HTR-8/SVneo (cell line): ENCODE measurements at places on chromosomes 5 and 9.

DNA sequence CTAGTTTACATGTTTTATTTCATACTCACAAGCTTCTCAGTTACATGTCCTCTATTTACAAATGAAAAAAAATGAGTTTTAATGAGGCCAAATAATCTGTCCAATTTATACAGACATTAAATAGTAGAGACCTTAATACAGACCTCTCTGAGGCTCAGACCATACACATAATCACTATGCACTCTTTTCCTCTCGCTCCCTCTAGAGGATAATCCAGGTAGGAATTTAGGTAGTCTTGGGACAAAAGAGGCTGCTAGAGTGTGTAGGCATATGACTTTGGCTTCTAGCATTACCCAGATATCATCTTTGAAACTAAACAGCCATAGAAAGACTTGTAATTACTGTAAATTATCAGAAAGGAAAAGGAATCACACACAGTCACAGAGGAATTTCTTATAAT is 444.7 kb downstream of the HINT1 start:
- peak; percentile 15 for DNase-seq

GRCh38 chr5:75600535-75600934 is 10.7 kb upstream of the ANKDD1B start:
- no peak for DNase-seq

DNA sequence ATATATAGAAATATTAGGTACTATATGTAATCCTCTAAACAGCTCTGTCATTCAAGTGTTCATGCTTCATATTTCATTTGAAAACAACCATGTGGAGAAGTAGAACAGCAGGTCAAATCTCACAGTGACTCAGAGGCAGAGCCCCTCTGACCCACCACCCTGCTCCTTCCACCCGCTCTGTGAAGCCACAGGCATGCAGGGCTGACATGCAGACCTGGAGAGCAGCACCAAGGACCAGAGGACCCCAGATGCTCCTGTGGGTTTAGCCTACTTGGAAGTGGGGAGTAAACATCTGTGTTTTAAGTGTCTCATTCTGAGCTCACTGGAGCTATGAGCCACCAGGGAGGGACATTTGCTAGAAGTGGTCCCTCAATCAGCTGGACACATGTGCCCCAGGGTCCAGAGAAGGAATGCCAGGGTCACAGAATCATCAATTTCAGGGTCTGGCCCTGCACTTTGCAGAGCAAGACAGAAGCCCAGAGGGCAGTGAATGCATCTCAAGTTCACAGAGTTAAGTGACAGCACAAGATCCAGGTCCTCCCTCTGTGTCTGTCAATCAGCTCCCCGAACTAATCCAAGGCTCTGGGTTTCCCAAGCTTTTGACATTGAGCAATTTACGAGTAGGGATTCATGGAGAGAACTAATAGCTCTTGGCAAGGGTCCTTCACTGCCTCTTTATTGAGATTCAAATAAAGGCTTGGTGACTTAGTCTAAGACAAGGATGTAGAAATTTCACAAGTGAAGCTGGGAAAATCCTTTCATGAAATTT is 441.1 kb downstream of the SEMA5A start:
- DNase-seq, result no peak

DNA sequence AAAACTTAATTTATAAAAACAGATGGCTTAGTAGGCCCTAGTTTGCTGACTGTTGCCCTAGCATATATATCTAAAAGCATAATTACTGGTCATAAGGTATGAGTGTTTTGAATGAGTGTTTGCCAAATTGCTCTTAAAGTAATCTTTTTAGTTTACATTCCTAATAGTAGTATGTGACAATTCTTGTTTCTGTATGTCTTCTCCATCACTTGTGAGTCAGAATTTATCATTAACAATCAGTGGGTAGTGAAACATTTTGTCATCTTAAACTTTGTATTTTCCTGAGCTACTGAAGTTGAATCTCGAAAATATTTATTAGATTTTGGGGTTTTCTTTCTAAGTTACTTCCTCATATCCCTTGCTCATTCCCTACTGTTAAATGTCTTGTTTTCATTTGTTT is 49.6 kb downstream of the APC start:
- no peak for DNase-seq

DNA sequence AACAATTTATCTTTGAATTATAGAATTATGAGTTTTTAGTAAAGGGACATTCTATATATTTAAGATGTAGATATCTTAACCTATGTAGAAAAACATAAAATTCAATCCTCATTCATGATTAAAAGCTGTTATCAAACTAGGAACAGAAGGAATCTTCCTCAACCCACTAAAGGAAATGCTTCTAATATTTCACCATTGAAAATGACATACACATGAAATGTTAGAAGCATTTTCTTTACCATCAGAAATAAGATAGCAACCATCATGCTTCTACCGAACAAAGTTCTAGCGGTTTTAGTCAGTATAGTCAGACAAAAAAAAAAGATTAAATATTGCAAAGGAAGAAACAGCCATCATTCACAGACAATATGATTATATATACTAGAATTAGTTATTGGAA is 32.2 kb downstream of the SHOC1 start:
- no peak for DNase-seq

- DNase-seq, result no peak
Observed at GRCh38 chr9:4097515-4097914, 202.4 kb downstream of the GLIS3 start.

DNA sequence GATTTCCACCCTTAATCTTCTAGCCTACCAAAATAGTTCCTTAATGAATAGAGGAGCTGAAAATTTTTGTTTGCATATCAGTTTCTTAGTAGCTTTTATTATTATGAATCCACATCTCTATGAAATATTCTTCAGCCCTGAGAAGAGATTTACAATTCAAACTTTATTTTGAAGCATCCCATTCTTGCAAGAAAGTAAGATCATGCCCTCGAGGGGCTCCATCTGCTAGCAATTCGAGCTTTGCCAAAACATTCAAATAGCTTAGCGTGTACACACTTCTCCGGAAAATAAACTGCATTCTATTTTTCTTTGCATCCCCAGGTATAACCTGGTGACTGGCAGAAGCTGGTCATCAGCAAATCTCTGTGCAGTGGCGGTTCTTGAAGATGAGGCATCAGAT is 370.7 kb downstream of the MTRR start:
- DNase-seq, result no peak

DNA sequence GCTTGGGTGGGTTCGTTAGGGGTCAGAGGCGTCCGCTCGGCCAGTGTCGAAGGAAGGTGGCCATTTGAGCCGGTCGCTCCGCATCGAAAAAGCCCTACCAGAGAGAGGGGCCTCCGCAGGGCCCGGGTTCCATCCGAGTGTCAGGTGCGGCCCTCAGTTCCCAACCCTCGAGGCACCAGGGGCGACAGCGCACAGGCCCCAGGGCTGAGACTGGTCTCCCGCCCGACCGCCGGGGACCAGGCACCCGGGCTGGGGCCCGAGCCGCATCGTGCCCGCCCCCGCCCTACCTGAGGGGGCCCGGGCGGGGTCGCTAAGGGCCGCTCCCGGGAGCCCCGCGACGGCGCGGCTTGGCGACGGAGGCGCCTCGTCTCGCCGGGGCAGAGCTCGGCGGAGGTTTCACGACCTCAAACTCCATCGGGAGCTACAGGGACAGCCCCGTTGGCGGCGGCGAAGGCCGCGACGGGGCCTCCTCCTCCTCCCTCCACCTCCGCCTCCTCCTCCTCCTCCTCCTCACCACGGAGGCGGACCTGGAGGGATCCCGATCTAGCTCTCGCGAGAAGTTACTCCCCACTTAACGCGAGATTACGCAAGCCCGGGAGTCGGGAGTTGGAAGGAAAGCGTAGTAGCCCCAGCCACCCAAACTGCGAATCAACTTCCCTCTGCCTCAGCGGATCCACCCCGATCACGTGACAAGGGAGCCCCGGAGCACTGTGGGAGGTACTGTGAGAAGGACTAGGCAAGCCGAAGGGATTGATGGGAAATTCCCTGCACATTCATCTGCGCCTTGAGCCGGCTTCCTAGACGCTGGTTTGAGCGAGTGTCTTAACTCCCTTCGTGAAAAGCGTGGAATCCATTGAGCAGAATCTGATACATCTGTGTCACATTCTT is at the start of gene RC3H2:
Gene RC3H2, minus strand, starts transcription at position 537 of the 888 bp plus-strand sequence. CDS start 7,850 bp downstream, outside the sequence.
- DNase-seq, result peak; percentile 96

- DNase-seq, result peak; percentile 30
Observed at GRCh38 chr5:112492291-112492690, 73.2 kb upstream of the EPB41L4A start.

GRCh38 chr5:126805063-126805462 is 28.1 kb downstream of the LMNB1 start:
- DNase-seq, result no peak

- DNase-seq, result no peak
Observed at GRCh38 chr9:127980060-127980705, 606 bp downstream of the EEIG1 start.

- peak; percentile 4 for DNase-seq
Observed at GRCh38 chr5:177195307-177195952, 61.9 kb downstream of the NSD1 start.

- DNase-seq, result no peak
Observed at GRCh38 chr5:8827696-8828095, 718.2 kb downstream of the SEMA5A start.

DNA sequence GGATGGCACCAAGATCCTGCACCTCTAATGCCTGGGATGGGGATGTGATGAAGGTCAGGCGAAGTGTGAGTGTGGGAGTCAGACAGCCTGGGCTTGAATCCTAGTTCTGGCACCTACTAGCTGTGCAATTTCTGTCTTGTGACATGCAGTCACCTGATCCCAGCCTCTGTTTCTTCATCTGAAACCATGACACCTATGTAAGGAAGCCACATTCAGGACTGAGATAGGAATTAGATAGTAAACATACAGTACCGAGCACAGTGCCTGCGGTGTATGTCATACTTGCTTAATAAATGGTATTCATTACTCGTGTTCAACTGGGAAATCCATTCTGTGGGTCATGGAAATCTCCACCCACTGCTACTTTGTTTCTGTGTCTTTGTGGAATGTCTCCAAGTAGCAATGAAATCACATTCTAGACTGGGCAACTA is 140.6 kb upstream of the STC2 start:
- no peak for DNase-seq

DNA sequence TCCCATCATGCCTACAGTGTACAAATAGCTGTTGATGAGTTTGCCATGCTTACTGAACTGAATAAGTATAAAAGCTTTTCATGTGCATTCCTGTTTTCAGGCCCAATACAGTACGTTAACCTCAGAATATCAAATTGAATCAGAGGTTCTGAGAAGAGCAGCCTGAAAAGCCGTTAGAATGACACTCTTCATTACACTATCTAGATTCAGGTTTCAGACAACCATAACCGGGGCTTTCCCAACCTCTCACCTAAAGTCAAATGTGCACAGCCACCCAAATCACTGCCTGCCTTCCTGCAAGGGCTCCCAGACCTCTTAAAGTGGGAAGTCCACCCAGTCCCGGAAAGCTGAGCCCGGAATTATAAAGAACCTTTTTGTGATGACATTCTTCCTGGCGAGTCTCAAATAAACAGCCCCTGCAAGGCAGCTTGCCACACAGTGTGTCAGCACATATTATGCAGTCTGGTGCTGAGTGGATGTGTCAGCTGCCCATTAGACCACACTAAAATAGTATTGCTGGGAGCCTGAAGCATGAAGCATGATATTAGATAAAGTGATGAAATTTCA is 245.8 kb downstream of the TLE4 start:
- no peak for DNase-seq

DNA sequence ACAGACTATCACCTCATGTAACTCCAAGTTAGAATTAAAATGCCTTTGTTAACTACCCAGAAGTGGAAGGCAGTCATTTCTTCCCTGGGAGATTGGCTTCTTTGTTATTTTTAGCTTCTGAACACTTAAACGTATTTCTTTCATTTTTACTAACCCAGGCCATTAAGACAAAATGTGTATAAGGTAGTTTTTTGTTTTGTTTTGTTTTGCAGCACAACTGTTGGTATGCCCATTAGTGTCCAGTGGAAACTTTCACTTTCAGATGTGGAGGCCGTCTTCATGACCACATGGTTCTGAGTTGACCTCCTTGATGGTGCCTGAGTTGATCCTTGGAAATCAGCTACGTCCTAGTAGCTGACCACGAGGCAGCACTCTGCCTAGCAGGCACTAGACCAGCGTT is 264.6 kb upstream of the ZNF608 start:
- no peak for DNase-seq

- DNase-seq, result no peak
Observed at GRCh38 chr5:851553-851952, 767 bp upstream of the ZDHHC11 start.

DNA sequence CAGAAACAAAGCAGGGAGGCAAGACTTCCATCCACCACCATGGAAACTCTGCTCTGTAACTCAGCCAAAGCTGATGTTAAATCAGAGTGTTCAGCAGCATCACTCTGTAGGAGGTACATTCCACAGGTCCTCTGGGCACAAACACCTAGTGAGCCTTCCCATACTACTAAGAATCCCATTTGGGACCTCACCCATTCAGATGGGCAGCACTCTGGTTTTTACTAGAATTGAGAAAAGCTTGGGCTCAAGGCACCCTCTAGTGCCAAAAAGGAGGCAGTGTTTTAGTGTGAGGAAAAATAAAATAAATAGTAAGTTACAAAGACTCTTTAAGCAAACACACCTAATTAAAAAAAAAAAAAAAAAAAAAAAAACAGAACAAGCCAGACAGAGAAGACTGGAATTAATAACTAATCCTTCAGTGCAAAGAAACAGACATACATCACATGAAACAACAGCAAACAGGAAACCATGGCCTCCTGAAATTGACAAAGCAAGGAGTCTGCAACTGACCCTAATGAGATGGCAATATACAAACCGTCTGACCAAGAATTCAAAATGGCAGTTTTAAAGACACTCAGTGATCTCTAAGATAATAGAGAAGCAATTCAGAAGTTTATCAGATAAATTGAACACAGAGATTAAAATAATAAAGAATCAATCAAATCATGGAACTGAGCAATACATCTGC is 159.5 kb downstream of the GNA14 start:
- no peak for DNase-seq

GRCh38 chr5:66869347-66869746 is 273.2 kb downstream of the MAST4 start:
- DNase-seq, result no peak

- DNase-seq, result no peak
Observed at GRCh38 chr5:54634089-54634488, 116.5 kb downstream of the SNX18 start.

DNA sequence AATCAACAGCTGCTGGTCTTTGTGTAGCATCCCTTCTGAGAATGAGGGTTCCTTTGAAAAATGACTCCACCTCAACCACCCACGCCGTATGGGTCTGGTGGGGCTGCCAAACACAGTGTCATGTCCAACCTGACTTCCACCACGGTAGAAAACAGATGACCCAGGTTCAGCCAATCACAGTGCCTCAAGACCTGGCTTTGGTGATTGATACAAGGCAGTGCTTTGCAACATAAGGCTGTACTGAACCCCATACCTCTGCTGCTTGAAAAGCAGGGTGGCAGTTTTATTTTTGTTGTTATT is 11.5 kb upstream of the TGFBR1 start:
- no peak for DNase-seq

- DNase-seq, result no peak
Observed at GRCh38 chr5:171707442-171707792, 78.2 kb upstream of the SMIM23 start.

DNA sequence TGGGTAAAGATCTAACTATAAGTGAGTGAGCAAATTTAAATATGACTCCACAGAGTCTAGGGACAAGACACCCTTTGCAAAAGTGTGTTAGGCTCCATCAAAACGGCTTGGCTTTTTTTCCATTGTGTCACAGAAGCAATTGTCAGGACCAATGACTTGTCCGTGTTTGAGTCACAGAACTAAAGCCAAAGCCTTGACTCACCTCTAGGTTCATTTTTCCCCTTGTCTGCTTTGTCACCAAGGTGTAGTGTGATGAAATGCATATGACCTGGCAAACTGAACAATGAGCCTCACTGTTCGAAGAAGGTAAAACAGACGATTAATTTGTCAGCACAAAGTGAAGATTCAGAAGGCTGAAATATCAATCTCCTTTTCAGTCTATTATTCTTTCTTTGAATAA is 331.0 kb downstream of the GLIS3 start:
- no peak for DNase-seq
